ENCODE measurements at places on chromosomes 1 and 21. TPM values are rescaled to one million over a fixed set of nuclear protein-coding genes. Genes with fewer than 3 reads are reported as not detected.

Gene PADI3
- not detected for total RNA-seq

Gene CELA2A
- total RNA-seq = not detected

Gene FAM151A
- not detected for total RNA-seq

Gene HUNK
- total RNA-seq = not detected

Gene C1orf226
- total RNA-seq = 1.7 TPM

Gene TAGLN2
- 791 TPM for total RNA-seq

Gene DIP2A
- total RNA-seq = 11.2 TPM

Gene ACOT11
- 0.40 TPM for total RNA-seq

Measured in epithelial cell of alveolus of lung (primary cell).